Activated T-cell treated with anti-CD3 and anti-CD28 coated beads for 1 hour (primary cell): ENCODE measurements at places on chromosomes 12 and 14.

- DNase-seq: no peak
These were observed 795.6 kb downstream of the DIO2 start for GRCh38 chr14:79415726-79416125.

- DNase-seq: peak; percentile 38
These were observed 595 bp downstream of the KLHL28 start for GRCh38 chr14:44961151-44961553.

- DNase-seq: no peak
These were observed 204.7 kb downstream of the EPS8 start for GRCh38 chr12:15584366-15585041.

- no peak for DNase-seq
These were observed 43.5 kb downstream of the HECTD1 start for GRCh38 chr14:31164115-31164514.

DNA sequence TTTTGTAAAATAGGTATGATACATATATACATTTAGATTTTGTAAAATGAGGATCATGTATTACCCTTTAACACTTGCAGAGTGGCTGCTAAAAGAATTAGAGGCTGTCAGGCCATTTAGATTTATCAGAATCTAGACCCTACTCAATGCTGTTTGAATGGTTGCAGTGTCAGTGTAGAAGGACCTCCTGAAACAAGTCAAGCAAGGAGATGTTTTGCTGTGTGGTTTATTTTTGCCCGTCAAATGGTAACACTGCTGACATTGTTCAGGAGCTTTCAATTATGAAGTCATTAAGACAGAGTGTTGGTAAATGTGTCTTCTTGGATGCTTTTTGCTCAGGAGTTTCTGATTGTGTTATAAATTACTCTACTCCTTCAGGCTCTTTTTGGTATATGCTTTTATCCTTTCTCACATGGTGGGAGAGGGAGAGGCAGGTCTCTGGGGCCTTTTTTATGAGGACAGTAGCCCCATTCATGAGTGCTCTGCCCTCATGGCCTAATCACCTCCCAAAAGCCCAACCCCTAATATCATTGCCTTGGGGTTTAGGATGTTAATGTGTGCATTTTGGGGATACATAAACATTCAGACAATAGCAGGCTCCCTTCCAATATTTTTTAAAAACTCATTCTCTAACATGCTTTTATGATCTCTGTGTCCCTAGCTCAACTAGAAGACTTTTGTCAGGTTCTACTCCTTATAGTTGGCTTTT is 16.5 kb downstream of the EID3 start:
- DNase-seq: no peak

DNA sequence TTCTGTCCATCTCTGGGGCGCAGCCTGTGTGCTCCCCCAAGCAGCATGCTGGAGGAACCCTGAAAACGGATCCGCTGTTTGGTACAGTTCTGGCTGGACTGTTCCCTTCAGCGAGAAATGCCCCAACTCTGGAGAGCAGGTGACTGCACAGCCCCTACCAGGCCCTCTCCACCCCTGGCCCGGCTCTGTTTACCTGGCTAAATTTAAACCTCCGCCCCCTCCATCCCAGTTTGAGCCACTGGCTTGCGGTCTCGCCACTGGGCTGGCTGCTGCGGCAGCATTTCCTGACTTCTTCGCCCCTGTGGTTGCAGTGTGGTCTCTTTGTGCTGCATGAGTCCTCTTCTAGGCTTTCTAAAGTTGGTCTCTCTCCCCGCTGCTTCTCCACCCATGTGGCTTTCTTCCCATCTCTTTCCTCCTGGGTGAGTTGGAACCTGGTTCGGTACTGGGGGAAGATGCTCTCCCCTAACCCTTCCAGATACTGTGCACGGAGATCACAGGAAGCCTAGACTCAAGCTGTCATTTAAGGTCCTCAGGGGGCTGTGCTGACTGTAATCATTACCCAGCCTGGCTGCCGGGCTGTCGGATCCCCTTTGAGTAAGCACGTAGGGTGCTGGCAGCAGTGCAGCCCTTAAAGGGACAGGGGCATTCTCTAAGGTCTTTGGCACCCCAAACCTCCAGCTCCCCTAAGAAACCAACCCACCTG is 60.6 kb downstream of the FBXL14 start:
- DNase-seq: peak; percentile 7

GRCh38 chr14:76753541-76754198 is 7.6 kb upstream of the VASH1 start:
- no peak for DNase-seq

GRCh38 chr14:98280436-98280835 is 991.6 kb downstream of the BCL11B start:
- no peak for DNase-seq

- DNase-seq: no peak
These were observed 30.2 kb downstream of the BEGAIN start for GRCh38 chr14:100556936-100557505.
